ENCODE measurements at places on chromosomes 13 and 19. TPM values are rescaled to one million over a fixed set of nuclear protein-coding genes. Genes with fewer than 3 reads are reported as not detected.

DNA sequence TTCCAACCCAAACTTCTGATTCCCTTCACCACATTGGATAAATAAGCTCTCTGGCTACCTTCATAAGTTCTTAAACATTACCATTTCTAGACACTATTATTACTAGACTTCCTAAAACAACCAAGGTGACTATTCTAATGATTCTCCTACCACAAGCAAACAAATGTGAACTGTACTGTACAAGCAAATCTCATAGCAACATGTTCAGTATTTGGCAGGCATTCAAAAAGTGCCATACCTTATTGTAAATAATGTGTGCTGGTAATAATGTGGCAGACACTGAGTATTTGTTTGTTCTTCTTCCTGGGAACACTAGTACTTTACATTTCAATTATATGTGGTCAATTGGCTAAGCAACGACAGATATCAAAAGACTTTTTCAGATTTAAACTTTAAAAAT, 986.0 kb upstream of the SPRY2 start:
- DNase-seq, result no peak

Gene CERS1
- 0.28 TPM for total RNA-seq

Gene CNN1
- total RNA-seq, result 0.47 TPM

DNA sequence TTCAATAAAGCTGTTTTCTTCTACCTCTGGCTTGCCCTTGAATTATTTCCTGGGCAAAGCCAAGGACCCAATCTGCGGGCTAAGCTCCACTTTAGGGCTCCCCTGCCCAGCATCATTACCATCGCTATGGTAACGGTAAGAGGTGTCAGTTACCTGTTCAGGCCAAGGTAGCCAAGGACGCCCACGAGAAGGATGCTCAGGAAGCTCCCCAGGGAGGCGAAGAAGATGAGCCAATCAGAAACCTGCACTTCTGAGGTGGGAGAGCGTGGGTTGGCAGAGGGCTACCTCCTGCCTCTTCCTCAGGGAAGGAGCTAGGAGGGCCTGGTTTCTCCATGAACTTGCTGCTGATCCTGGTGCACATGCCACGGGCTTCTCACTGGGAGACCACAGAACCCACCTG, 24.7 kb downstream of the IL12RB1 start:
- DNase-seq, result no peak

GRCh38 chr19:3033595-3034405, 4.7 kb upstream of the TLE2 start:
- no peak for DNase-seq

GRCh38 chr19:49020342-49020741, 3.5 kb upstream of the LHB start:
- DNase-seq, result no peak

DNA sequence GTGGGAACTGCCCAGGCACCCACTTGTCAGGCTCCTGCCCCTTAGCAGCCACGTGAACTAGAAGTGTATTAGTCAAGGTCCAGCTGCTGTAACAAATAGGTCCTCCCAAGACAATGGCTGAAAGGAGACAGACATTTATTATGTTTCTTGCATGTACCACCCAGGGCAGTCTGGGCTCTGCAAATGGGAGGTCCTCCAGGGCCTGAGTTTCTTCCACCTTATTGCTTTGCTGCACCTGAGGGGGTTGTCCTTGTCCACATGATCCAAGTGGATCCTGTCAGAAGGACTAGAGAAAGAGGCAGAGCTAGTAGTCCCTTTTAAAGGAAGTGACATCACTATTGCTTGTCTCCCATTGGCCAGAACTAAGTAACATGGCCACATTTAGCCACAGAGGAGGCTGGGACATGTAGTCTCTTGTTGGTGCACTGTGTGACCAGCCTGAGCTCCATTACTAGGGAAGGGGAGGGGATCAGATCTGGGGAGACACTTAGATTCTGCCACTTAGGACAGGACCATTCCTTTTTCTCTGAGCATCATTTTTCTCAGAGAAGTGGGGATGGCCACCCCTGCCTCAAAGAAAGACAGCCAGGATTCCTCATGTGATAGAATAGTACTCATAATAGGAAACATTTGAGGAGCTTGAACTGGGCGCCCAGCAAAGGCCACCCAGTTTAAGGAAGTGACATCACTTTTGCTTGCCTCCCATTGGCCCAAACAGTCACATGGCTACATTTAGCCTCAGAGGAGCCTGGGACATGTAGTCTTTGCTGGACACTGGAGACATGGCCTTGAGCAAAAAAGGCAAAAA, 15.1 kb downstream of the CC2D1A start:
- DNase-seq, result no peak

DNA sequence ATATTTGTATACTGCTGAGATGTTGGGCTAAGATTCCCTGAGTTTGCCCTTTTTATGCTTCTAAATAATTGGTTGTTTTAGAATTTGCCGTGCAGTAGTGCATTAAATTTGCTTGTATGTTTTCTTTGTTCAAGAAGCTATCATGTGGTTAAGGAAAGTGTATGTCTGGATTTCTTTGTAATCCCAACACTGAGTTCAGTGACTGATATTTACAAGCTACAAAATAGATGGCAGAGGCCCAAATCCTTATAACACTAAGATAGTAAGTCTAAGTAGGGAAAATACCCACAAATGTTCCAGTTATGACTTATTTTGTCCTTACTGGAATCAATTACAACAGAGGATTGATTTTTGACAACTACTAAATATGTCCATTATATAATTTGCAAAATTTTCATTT, 435.0 kb upstream of the KLF12 start:
- no peak for DNase-seq

Gene RNF225
- total RNA-seq, result not detected

Gene KLK3
- total RNA-seq, result 0.19 TPM

GRCh38 chr13:100305398-100305797, 216.5 kb downstream of the PCCA start:
- DNase-seq, result no peak

Gene FLT3LG
- 22.3 TPM for total RNA-seq

Gene ZNF99
- 0.05 TPM for total RNA-seq

GRCh38 chr13:41995946-41996345, 35.0 kb upstream of the VWA8 start:
- DNase-seq, result no peak

- DNase-seq, result no peak
Measured at GRCh38 chr13:36341718-36342117, 4.5 kb downstream of the SPART start.

Gene HIPK4
- under 0.01 TPM for total RNA-seq

Gene TNNI3
- 0.14 TPM for total RNA-seq

GRCh38 chr19:19619181-19619848, 828 bp upstream of the PBX4 start:
- no peak for DNase-seq

- no peak for DNase-seq
Measured at GRCh38 chr13:49869519-49869918, 66.6 kb downstream of the SPRYD7 start.

Gene DACT3
- total RNA-seq, result 1.2 TPM

Gene ZNF677
- total RNA-seq, result 12.8 TPM

- DNase-seq, result no peak
Measured at GRCh38 chr13:71210861-71211260, 656.1 kb downstream of the DACH1 start.

DNA sequence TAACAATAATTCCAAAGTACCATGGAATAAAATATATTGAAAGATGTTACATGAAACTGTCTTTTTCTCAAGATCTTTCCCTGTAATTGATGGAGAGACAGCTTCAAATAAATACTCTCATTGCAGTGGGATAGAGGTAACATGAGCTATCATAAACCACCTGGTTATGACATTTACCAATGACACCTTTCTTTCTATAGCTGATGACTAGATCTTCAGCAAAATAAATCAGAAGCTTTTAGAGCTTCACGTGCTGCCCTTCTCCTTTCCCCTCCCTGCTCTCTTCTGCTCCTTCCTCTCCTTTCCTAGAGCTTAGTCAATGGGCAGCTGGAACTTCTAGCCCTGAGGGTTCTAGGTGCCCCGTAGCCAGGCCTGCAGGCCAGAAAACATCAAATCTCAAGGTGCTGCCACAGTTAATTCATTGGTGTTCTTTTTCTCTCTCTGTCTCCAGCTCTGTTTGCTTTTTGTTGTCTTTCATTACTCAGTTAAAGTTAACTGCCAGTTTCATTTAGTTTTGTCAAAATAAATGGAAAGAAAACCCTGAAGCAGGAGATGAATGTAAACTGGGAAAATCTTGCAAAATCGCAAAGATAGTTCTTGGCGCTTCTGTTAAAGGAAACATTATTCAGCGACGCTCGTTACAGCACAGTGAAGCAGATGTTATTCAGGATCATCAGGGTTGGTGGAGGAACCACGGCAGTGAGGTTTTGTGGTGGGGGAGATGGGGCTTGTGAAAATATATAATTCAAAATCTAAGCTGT, 8.3 kb upstream of the METTL21C start:
- DNase-seq, result no peak

- no peak for DNase-seq
Measured at GRCh38 chr19:46406976-46407375, 6.4 kb downstream of the CCDC8 start.

GRCh38 chr13:40283666-40284065, 382.8 kb downstream of the FOXO1 start:
- no peak for DNase-seq

Gene ZNF625
- 4.8 TPM for total RNA-seq

Gene LGI4
- total RNA-seq, result 0.52 TPM

- DNase-seq, result no peak
Measured at GRCh38 chr19:38245826-38246498, 10.2 kb downstream of the PPP1R14A start.

GRCh38 chr19:13839130-13839937, 37.6 kb upstream of the NANOS3 start:
- no peak for DNase-seq
